ENCODE measurements at places on chromosomes 6 and 20.

- no peak for DNase-seq
Measured at GRCh38 chr6:112352101-112352500, 5.0 kb downstream of the RFPL4B start.

DNA sequence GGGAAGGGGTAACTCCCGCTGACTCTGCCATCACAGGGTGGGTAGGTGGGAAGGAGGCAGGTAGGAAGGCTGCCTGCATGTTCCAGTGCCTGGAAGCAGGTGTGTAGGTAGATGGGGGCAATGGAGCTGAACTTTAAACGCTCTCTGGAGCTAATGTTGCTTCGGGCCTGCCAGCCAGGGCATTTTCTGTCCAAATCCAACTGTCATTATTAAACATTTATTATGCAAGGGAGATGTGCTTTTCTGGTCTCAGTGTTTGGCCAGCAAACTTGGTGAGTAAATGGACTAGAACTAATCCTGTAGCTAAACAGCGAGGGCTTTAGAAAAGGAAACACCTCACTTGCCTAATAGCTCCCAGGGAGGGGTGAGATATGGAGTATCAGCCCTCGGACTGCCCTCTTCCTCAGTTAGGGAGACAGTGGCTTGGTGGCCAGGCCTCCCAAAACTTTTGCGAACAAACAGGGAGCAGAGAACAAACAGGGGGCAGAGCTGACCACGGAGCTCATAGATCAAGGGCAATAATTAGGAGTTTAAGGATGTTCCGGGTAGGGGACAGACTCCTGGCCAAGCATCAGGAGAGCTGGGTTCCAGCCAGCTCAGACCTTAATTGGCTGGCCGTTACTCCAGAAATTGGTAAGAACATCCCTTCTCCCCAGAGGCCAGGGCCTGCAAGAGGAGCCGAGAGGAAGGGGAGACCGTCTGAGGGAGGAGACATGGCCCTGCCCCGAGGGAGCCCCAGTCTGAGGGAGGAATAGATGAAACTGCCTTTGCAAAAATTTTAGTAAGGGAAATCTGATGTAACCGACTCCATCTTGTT lies 131.1 kb downstream of the VEGFA start:
- DNase-seq, result no peak

- no peak for DNase-seq
Measured at GRCh38 chr20:44221368-44221954, 10.9 kb upstream of the OSER1 start.

GRCh38 chr20:59988141-59988540 lies 29.9 kb downstream of the CDH26 start:
- no peak for DNase-seq

GRCh38 chr6:136306466-136306865 lies 16.8 kb upstream of the BCLAF1 start:
- no peak for DNase-seq

- no peak for DNase-seq
Measured at GRCh38 chr20:59692139-59692538, 87.8 kb downstream of the PHACTR3 start.

DNA sequence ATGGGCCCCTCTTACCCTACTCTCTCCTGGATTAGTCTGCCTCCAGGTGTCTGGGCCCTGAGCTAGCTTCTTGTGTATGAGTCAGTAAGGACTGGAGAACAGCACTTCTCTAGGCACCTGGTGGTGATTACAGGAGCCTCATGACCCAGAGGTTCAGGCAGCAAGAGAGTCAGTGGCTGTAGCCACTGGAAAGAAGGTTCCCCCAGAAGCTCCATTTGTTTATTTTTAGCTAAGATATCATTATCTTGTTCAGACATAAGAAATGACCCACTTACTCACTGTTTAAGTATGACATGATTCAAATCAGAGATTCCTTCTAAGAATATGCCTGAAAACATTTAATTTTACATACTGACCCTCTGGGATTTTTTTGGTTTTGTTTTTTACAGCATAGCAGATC lies 23.6 kb upstream of the SLC4A11 start:
- DNase-seq, result no peak

DNA sequence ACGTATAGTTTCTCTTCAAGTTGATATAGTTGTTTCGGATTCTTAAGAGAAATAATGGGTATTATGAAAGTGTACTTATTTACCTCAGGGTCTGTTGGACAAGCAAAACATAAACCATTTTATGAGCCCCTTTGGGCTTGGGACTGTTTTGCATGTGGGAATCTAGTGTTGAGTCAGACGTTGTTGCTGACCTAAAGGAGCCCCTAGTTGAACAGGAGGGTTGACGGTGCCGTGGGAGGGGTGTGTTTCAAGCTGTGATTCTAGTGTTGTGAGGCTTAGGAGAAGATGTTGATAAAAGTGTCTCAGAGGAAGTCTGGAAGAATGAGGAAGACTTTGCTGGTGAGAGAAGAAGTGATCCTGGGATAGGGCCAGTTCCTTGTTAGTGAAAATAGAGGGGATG lies 140.0 kb downstream of the ARID1B start:
- DNase-seq, result no peak

DNA sequence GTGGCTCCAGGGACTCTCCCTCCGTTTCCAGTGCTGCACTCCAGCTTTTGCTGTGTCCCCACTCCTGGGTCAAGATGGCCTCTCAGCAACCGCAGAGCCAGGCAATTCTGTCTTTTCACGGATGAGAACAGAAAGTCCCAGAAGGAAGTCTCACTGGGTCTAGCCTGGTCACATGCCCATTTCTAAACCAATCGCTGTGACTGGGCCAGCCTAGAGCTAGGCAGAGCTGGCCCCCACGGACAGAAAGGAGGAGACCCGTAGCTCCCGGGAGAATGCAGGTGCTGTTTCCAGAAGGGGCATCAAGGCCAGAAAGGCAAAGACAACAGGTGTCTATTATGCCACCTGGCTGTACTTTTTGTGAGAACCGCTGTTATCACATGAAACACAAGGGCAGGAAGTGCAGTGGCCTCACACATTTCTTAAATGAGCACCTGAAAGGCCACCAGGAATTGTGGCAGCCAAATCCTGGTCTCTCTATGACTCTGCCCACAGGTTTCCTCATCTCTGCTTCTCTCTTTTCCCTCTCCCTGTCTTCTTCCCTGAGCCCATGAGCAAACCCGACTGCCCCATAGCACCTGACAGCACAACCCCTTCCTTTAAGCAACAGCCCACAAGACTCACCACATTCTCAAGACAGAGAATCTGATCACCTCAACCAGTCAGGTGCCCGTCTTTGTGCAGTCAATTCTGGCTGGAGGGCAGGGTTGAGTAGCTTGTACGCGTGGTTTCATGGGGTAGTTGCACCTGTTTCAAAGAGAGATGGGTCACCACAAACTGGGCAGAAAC lies 37.1 kb upstream of the B4GALT5 start:
- no peak for DNase-seq

DNA sequence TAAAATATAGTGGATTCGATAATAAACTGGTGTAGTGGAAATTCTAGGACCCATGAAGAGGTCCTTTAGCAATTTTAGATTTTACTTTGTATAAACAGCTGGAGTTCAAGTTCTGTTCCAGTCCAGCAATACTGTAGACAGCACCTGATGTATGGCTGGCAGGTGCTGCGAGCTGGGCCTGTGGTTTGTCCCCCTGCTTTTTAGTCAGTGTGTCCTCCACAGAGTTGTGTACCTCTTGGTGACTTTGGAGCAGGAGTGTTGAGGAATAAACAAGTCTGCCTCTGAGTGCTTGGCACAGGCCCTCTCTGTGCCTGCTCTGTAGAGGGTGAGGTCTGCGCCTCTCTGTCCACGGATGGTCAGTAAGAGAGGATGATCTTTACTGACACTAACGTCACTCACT lies 13.8 kb downstream of the STX16 start:
- no peak for DNase-seq

DNA sequence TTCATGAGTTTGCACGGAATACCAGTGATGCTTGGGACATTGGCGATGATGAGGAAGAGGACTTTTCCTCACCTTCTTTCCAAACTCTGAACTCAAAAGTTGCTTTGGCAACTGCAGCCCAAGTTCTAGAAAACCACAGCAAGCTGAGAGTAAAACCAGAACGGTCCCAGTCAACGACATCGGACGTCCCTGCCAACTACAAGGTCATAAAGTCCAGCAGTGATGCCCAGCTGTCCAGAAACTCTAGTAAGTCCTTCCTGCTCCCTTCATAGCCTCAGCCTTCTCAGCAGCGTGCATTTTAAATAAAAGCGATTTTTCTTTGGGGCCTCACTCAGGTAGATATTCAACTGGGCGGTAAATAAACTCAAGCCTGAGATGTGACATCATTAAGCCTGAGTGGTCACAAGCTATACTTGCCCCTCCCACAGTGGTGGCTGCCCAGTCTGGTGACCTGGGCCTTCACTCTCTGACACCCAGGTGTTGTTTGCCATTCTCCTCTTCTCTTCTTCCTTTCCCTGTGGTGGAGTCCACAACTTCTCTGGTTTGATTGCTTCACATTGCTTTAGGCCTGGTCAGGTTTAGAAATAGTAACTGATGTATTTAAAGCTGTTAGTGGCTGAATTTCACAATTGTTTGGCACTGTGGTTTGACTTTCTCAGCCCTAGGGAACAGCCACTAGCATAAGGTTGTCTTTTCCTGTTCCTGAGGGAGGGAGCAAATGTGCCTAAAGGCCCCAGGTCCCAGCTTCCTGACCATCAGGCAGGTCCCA lies 21.6 kb upstream of the TMEM217 start:
- no peak for DNase-seq

- DNase-seq, result no peak
Measured at GRCh38 chr6:118968416-118968815, 33.5 kb upstream of the MCM9 start.

DNA sequence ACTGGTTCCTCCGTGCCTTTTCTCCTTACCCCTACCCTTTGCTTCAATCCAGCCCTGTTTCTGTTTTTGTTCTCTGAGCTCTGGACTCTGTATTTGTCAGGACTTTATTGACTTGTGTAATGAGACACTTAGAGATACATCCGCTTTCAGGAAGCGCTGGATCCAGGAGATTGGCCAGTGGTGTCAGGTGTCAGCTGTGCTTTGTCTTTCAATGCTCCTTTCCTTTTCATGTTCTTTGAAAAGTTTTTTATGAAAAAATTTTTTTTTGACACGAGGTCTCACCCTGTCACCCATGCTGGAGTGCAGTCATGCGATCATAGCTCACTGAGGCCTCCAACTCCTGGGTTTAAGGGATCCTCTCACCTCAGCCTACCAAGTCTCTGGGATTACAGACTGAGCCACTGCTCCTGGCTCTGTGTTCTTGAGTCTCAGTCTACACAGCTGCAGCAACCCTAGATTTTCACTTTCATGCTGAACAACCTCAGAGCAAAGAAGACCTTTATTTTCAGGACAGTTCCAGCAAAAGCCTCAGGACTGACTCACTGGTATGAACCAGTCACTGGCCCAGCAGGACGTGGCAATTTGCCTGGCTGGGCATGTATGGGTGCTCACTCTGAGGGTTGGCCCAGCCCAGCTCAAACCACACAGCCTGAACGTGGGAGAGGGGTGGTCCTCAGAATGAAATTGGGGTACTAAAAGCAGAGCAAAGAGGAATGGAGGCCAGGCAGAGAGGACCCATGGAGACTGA lies 108.5 kb downstream of the DHX35 start:
- no peak for DNase-seq

DNA sequence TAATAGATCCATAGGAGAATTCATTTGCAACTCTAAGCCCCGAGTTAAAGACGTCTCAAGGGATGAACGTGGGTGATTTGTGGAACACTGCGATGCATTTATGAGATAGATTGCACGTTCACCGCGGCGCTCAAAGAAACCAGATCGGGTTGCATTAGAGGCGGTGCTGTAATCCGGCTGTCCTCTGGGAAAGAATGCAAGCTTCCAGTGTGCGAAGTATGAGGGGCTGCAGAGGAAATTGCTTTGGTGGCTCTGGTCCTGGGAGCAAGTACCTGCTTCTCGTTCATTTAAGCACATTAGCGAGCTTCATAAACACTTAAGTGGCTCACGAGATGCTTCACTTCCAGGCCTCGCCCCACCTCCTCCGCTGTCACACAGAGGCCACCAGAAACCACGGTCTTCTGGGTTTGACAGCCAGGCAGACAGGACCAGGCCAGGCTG lies 182.3 kb downstream of the CDH4 start:
- no peak for DNase-seq

DNA sequence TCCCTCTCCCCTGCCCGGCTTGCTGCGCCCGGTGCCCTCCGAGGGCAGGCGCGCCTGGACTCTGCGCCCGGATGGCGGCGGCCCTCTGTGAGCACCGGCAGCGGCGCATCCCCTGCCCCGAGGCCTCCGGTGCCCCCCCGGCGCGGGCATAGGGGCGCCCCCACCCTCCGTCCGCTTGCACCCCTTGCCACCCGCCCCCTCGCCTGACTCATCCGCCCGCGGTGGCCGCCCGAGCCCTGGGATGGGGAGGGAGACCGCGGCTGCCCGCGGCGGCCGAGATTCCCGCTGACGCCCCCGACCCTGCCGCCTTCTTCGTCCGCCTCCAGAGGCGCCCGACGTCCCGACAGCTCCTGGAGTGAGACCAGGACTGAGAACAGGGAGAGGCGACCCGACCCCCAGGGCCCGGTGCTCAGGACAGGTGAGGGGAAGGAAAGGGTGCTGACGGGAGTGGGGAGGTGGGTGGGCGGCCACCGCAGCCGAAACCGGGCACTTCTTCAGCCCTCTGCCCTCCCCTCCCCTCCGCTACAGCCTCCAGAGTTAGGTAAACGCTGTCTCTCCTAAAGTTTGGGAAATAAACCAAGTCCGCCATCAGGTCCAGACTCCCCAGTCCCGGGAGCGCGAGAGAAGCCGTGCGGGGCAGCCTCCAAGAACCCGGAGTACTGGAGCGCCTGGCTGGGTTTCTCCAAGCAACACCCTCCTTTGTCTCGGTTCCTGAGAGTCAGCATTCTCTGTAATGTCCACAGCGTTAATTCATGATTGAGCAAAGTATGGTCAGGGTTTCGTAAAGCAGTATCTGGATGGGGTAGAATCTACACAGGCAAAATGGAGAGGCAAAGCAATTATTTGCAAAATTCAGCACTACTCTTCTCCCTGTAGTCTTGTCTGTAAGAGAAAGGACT lies 539 bp downstream of the TMEM200A start:
- DNase-seq, result no peak

- no peak for DNase-seq
Measured at GRCh38 chr20:22717466-22717865, 133.1 kb upstream of the FOXA2 start.

GRCh38 chr6:155455766-155456165 lies at the start of gene NOX3:
Gene NOX3 (minus strand): TSS chr6:155455839. CDS start chr6:155455800, 39 bp downstream.
- no peak for DNase-seq
